IPS DF 19.7 (cell line): ENCODE measurements at places on chromosomes 4 and X.

- DNase-seq: no peak
These were observed 58.6 kb upstream of the CHRNA9 start for GRCh38 chr4:40276546-40276945.

GRCh38 chr4:173507471-173508385 is 22.3 kb downstream of the HAND2 start:
- no peak for DNase-seq

DNA sequence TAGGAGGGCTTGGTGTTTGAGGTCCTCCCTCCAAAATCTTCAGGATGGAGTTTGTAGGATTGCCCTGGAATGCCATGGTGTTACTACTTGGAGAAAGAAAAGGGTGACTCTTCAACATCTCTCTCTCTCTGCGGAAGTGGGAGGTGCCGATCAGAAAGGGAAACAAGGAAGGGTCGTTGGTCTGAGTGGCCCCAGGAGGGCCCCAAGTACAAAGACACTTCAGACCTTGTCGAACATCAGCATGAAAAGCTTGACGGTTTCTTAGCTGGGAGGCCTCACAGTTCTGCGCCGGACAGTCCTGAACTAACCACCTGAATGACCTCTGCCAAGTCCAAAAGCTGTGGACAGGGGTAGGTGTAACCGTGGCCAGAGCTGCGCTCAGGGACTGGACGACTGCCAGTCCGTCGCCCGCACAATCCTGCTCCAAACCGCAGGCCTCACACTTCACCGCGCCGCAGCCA is 646 bp upstream of the GSX2 start:
- no peak for DNase-seq

GRCh38 chrX:13180807-13181206 is 136.4 kb upstream of the FAM9C start:
- no peak for DNase-seq

GRCh38 chrX:47514533-47515235 is 31.7 kb upstream of the ZNF41 start:
- no peak for DNase-seq

- DNase-seq: no peak
These were observed 118.4 kb upstream of the WDR17 start for GRCh38 chr4:175947117-175947722.
